ENCODE measurements at places on chromosomes 2 and 18.

GRCh38 chr2:232833830-232834229, 36.2 kb upstream of the SNORC start:
- no peak for DNase-seq
- peaks cover 17% of the 10 kb centered on the region for H3K4me1 ChIP-seq
- H3K4me3 ChIP-seq, result no peak overlapping the region
- H3K27ac ChIP-seq, result no peak overlapping the region
- no peaks in the 10 kb centered on the region for H3K27me3 ChIP-seq

GRCh38 chr2:223954401-223954800, 2.9 kb upstream of the MRPL44 start:
- H3K4me1 ChIP-seq, result peaks cover 67% of the 10 kb centered on the region
- no peak overlapping the region for H3K27ac ChIP-seq
- no peak for DNase-seq
- no peak overlapping the region for H3K4me3 ChIP-seq

DNA sequence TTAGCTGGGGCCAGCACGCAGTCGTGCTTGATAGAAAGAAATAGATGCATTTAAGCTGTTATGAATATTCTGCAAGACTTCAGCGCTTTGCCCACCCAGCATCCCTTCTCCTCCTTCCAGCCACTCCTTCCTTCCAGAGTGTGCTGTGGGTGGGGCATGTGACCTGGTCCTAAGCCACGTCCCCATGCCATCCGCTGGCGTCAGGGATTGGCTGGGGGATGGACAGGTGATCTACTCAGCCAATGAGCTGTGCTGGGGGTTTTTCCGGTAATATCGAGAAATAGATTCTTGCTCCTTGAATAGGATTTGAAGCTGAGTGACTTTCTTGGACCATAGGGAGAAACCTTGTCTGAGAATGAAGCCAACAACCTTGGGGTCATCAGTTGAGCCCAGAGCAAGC, 4.8 kb upstream of the ZAP70 start:
- no peak overlapping the region for H3K4me3 ChIP-seq
- peaks cover 13% of the 10 kb centered on the region for H3K27me3 ChIP-seq
- H3K27ac ChIP-seq, result no peak overlapping the region
- H3K4me1 ChIP-seq, result peaks cover 40% of the 10 kb centered on the region

DNA sequence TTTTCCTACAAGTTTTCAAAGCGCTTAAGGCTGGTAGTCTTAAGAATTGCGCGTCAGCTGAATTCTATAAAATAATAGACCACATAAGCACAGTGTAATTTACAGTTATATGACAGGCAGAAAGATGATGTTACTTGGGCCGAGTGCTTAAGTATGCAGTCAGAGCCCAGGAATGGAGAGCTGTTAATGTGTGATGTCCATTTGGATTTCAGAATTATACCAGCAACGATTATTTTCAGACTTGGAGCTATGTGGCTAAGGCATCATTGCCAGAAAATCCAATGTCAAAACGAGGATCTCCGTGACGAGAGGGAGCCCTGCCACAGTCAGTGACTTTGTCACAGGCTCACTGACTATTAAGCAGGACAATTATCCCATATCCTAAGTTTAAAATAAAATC, 3.4 kb downstream of the KLF7 start:
- DNase-seq, result no peak
- peaks cover 62% of the 10 kb centered on the region for H3K4me1 ChIP-seq
- peak overlapping the region; percentile 98 for H3K27ac ChIP-seq
- peaks cover 71% of the 10 kb centered on the region for H3K36me3 ChIP-seq

GRCh38 chr2:223641082-223641481, 38.9 kb upstream of the SCG2 start:
- DNase-seq, result no peak
- H3K4me3 ChIP-seq, result no peak overlapping the region
- no peaks in the 10 kb centered on the region for H3K27me3 ChIP-seq
- no peak overlapping the region for H3K27ac ChIP-seq
- H3K36me3 ChIP-seq, result no peaks in the 10 kb centered on the region

Measured in activated naive CD4-positive, alpha-beta T cell treated with anti-CD3 and anti-CD28 coated beads, Interleukin-2, amount 10 ng/mL, durations not matched to agents 7 days and 5 days (primary cell).